ENCODE measurements at places on chromosomes 12 and 14. TPM values are rescaled to one million over a fixed set of nuclear protein-coding genes. Genes with fewer than 3 reads are reported as not detected.
A peak's percentile ranks its signal among the peaks of the same experiment; 100 is the strongest.

- no peak for DNase-seq
Observed at GRCh38 chr14:65335411-65335947, 77.1 kb upstream of the FUT8 start.

DNA sequence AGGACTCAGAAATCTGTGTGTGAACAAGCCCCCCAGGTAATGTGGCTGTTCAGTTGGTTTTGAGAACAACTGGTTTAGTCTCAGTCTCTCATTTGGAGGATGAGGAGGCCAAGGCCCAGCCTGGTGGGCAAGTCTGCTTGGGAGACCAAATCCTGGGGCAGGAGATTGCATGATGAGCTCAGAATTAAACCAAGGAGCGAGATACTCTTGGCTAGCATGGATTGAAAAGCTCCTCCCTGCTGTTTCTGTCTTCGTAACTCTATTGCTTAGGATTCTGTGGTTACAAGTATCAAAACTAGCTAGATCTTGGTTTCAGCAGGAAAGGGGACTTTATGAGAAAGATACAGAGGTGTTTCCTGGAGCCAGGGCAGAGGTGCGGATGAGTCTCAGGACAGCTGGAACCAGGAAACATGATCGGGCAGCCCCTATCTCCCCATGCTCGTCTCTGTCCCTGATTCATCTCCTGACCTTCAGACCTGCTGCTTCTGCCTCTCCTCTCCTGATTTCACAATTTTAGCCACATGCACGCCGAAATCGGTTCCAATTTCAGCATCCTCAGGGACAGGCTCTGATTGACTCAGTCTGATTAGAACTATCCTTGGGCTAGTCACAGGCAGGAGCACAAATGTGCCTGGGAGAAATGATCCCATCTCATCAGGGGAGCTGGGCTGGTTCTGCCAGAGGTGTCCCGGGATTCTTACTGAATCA is 40.2 kb upstream of the RIN3 start:
- no peak for DNase-seq

DNA sequence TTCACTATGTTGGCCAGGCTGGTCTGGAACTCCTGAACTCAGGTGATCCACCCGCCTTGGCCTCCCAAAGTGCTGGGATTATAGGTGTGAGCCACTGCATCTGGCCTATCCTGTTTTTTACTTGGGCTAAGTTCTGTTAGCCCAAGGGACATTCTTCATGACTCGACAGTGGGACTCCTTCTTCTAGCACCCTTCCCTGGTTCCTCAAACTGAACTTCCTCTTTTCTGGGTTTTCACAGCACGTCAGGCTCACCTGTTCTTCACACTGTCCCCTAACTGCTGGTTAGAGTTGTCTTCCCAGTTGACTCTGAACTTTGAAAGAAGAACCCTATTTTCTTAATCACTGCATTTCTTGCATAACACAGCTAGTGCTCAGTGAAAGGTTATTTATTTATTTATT is 22.5 kb downstream of the CABP1 start:
- no peak for DNase-seq

DNA sequence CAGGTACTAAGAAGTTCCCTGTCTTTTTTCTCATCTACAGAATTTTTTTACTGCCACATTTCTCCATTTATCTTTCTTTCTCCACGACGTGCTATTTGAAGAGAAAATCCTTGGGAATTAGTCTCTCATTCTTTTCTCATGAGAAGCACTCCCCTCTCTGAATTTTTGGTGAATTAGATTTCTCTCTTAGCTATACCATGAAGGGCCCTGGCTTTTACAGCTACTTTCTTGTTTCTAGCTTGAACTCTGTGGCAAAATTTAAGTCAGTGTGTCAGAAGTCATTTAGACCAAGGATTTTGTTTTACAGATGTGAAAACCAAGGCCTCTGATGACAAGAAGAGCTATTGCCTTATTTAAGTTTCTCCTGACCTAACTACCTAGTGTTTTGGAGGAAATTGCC is 213.1 kb downstream of the AEBP2 start:
- DNase-seq: no peak

- DNase-seq: no peak
Observed at GRCh38 chr12:130800312-130800711, 38.7 kb downstream of the STX2 start.

- DNase-seq: no peak
Observed at GRCh38 chr14:86707071-86707470, 1177.1 kb downstream of the FLRT2 start.

GRCh38 chr12:78316631-78317468 is 486.2 kb downstream of the NAV3 start:
- no peak for DNase-seq

DNA sequence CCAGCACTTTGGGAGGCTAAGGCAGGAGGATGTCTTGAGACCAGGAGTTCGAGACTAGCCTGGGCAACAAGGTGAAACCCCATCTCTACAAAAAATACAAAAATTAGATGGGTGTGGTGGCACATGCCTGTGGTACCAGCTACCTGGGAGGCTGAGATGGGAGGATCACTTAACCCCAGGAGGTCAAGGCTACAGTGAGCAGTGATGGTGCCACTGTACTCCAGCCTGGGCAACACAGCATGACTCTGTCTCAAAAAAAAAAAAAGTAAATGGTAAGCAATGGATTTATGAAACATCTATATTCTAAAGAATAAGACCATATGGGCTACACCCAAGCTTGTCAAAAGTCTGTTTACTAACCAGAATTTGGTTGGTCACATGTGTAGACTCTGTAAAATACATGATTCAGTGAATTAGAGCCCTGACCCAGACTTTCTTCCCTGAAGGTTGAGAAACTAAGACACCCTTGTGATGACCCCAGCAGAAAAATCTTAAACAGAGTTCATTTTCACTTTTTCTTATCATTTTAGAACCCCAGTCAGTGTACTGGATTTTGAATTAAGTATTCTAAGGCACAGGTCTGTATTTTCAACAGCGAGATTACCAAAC is 12.1 kb downstream of the FGD6 start:
- DNase-seq: no peak

GRCh38 chr12:124296916-124297351 is 2.0 kb downstream of the RFLNA start:
- DNase-seq: peak; percentile 13

DNA sequence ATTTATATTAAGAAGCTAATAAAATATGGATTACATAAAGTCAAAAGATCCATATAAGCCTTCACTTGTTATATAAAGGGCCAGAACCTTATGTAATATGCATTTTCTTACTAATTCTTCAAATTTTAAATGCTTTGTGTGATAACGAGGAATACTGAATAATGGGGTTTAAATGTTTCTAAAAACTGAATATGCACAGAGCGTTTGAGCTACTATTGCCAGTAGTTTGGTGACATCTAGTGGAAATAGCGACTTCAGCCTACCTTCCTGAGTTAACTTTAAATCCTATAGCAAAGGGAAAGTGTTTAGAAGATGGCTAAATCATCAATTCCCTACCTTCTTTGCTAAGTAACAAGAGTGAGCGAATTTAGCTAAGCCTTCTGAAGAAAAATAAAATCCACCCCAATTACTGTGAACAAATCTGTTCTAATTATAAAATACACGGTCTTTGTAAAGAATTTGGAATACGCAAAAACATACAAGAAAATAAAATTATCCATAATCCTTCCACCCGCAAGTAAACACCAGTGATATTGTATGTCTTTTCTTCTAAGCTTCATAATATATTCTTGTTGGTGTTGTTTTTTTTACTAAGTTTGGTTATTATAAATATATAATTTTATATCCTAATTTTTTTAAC is 115.5 kb upstream of the G2E3 start:
- DNase-seq: no peak

- no peak for DNase-seq
Observed at GRCh38 chr14:33029511-33029910, 90.8 kb downstream of the NPAS3 start.

DNA sequence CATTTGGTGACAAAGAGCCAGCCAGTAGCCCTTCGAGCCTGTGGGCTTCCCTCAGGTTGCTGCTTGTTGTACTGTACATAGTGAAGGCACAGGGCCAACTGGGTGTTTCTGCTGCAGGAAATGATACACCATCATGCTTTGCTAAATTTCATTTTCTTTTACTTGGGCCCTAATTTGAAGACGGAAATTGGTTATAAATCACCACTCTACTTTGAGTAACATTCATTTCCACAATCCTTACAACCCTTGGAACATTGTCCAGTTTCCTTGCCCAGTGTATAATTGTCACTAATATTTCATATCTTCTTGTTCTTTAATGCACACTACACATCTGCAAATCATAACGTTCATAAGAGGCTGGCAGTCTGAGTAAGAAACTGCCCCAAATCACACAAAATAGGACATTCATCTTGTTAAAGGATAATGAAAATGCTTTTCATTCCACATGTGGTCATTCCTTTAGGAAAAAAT is 30.2 kb downstream of the MSRB3 start:
- no peak for DNase-seq

NELL2 gene
- 140 TPM for total RNA-seq

SYCP3 gene
- not detected for total RNA-seq

DTX1 gene
- 4.3 TPM for total RNA-seq

TAS2R31 gene
- total RNA-seq: 5.7 TPM

EDDM3A gene
- total RNA-seq: not detected

CFAP54 gene
- 0.15 TPM for total RNA-seq

PARPBP gene
- 6.3 TPM for total RNA-seq

ACSM4 gene
- total RNA-seq: not detected
